ENCODE measurements at places on chromosomes 6 and 20. TPM values are rescaled to one million over a fixed set of nuclear protein-coding genes. Genes with fewer than 3 reads are reported as not detected.

The AAR2 gene
- total RNA-seq = 32.6 TPM

The FAM162B gene
- not detected for total RNA-seq

The GJA10 gene
- total RNA-seq = not detected

The GLP1R gene
- total RNA-seq = 0.09 TPM

The SGK2 gene
- 0.23 TPM for total RNA-seq

The HAO1 gene
- not detected for total RNA-seq

The PLCB4 gene
- total RNA-seq = not detected

The PPP1R14C gene
- 0.21 TPM for total RNA-seq

The ADTRP gene
- 4.7 TPM for total RNA-seq

The MMUT gene
- 13.1 TPM for total RNA-seq

The RTF2 gene
- total RNA-seq = 92.3 TPM

GRCh38 chr6:133343220-133343619 lies 102.1 kb downstream of the EYA4 start:
- H3K27ac ChIP-seq = no peak overlapping the region
- no peaks in the 10 kb centered on the region for H3K27me3 ChIP-seq
- H3K4me1 ChIP-seq = no peaks in the 10 kb centered on the region
- no peaks in the 10 kb centered on the region for H3K36me3 ChIP-seq
- no peak for DNase-seq
- H3K4me3 ChIP-seq = no peak overlapping the region

GRCh38 chr20:54636575-54636974 lies 161.2 kb downstream of the DOK5 start:
- DNase-seq = no peak
- H3K27ac ChIP-seq = no peak overlapping the region
- H3K36me3 ChIP-seq = no peaks in the 10 kb centered on the region
- H3K27me3 ChIP-seq = no peaks in the 10 kb centered on the region
- H3K4me1 ChIP-seq = no peaks in the 10 kb centered on the region

DNA sequence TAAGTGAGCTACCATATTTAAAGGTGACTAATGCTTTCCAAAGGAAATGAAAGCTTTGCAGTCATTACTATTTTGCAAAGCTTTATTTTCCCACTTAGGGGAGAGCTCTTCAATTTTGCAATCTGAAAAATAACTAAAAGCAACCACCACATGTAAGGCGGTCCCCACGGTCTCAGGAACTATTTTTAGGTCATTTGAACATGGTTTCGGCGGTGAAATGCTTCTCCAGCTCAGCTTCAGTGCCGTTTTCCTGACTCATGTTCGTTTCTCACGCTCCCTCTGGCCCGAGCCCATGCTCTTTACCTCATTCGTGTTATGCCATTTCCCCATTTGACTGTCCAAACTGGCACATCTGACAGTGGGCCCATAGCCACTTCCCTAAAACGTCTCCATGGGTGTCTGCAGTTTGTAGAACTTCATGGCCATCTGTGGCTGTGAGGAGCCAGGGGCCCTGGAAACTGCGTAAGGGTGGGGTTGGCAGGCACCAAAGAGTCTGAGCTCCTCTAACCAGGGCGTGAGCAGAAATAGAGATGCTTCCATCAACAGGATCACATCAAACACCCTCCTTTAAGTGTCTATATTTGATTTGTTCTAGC lies 46.5 kb downstream of the ADTRP start:
- peak; percentile 76 for DNase-seq
- H3K36me3 ChIP-seq = peaks cover 10% of the 10 kb centered on the region
- H3K4me1 ChIP-seq = peaks cover 61% of the 10 kb centered on the region
- no peaks in the 10 kb centered on the region for H3K27me3 ChIP-seq
- peak overlapping the region; percentile 64 for H3K4me3 ChIP-seq

- DNase-seq = no peak
- H3K27ac ChIP-seq = no peak overlapping the region
- no peaks in the 10 kb centered on the region for H3K27me3 ChIP-seq
- H3K4me3 ChIP-seq = no peak overlapping the region
Measured at GRCh38 chr6:88895911-88896310, 67.5 kb downstream of the RNGTT start.

DNA sequence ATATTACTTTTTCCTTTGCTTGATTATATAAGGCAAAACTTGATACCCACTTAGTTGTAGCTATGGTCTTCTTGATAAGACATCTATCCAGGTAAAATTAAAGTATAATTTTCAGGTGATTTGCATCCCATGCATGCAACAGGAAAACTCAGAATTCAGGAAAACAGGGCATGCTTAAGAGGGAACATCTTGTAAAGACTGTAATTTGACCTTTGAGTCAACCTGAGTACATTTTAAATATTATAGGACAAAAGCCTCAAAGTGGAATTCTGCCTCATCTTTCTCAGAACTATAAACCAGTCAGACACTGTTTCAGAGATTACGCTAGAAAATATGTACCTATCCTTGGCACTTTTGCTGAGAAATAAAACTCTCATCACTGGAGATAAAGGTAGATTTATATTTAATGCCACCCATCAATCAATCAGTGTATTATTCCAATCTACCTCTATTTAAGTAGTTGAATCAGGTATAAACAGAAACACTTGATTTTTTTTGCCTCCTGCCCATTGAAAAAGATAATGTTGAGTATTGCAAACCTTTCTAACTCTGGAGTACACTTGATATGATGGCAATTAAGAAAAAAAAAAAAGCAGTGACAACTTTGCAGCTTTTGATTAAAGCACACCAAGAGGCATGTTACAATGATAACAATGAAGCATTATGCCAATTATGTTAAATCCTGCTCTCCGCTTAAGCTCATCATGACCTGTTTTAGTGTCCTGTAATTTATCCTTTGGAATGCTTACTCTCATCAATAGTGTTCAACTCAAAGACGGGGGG lies 2.8 kb downstream of the CITED2 start:
- no peak overlapping the region for H3K27ac ChIP-seq
- H3K4me1 ChIP-seq = peaks cover 42% of the 10 kb centered on the region
- H3K27me3 ChIP-seq = peaks cover 3% of the 10 kb centered on the region
- DNase-seq = no peak
- H3K36me3 ChIP-seq = peaks cover 32% of the 10 kb centered on the region

DNA sequence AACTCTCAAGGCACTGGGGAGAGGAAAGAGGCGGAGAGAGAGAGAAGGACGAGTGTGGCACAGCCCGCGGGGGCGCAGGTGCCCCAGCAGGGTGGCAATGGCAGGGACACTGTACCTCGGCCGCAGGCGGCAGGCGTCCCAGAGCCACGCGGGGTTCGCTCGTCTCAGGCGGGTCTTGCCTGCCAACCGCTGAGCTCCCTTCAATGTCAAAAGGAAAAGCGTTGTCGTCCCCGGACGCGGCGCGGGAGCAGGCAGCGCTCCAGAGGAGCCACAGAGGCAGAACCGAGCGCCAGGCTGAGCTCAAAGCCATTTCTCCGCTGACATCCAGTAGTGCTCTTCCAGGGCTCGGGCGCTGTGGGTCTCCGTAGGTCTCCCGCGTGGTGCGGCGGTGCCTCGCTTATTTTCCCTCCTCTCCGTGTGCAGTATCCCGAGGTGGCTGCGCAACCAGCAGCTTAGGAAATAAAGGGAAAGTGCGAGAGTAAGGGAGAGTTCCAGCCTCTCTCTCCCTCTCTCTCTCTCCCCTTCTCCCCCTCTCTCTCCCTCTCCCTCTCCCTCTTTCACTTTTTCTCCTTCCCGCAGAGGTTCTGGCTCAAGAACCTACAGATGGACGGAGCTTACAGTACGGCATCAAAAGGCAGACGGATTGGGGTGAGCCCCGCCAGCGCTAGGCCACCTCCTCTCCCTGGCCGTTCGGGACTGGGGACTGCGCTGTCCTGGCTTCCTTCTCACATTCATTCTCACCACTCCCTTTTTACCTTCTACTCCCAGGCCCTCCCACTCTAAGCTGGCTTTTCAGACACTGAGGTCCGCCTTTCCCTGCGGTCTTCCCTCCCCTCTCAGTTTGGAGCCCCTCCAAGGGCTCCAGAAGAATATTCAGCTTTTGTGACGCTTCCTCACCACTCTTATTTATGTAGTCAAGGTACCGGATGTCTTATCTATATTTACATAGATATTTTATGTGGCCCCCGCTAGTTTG lies at the start of gene LAMA4:
LAMA4 (minus strand) TSS at position 727 of the 976 bp plus-strand sequence; CDS start at position 310, 417 bp downstream.
- H3K36me3 ChIP-seq = no peaks in the 10 kb centered on the region
- peak within 1 kb of the TSS; percentile 71 for H3K4me3 ChIP-seq
- H3K4me1 ChIP-seq = peaks cover 12% of the 10 kb centered on the region
- peak; percentile 68 for DNase-seq
- H3K27me3 ChIP-seq = peaks cover 64% of the 10 kb centered on the region

DNA sequence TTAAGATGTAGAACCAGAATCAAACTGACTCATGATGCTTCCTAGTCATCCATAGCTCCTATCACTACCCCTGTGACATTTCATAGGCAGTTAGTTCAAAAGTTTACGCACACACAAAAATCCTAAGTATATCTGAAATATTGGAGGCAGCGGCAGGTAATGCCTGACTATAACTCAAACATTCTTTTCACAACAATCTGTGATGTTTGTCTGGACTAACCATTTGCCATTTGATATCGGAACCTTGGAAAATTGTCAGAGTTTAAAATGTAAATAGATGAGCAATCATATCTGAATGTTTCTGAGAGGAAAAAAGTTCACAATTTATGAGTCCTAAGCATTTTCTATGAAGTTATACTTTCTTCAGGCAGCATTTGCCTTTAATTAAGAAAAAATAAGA lies 1078.2 kb downstream of the EPHA7 start:
- no peak overlapping the region for H3K4me3 ChIP-seq
- no peaks in the 10 kb centered on the region for H3K4me1 ChIP-seq
- no peak for DNase-seq

DNA sequence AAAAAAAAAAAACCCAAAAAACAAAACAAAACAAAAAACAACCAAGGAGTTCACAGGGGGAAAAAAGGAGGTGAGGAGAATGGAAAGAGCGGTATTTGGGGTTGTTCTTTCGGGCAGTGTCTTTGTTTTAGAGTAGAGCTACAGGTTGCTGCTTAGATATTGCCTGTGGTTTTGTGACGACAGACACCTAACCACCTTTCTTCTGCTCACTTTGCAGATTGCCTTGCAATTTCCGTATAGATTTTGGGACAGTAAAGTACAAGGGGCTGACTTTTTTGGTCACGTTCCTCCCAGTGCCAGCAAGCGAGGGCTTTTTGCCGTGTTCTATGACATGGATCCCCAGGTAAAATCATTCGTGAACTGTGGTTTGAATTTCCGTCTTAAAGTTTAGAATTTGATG lies 50.9 kb downstream of the DEK start:
- H3K27me3 ChIP-seq = no peaks in the 10 kb centered on the region
- no peak for DNase-seq
- H3K4me1 ChIP-seq = peaks cover 8% of the 10 kb centered on the region
- H3K4me3 ChIP-seq = no peak overlapping the region

DNA sequence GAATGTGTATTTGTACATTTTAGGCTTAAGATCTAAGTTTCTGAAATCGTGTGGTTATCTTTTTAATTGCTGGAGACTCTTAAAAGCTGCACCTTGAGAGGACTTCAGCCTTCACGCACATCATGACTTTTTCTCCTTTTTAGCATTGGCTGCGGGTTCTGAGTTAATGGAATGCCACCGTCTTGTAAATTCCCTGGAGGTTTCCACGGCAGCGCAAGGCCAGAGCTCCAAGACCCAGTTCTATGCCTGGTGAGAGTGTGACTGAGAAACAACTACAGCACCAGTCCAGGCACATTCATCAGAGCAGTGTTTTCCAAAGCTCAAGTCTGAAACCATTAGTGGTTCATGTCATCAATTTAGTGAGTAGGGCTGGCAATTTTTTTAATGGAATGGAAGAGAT lies 23.0 kb downstream of the PRR18 start:
- H3K4me3 ChIP-seq = no peak overlapping the region
- H3K27ac ChIP-seq = no peak overlapping the region
- no peaks in the 10 kb centered on the region for H3K4me1 ChIP-seq
- no peak for DNase-seq
- H3K36me3 ChIP-seq = no peaks in the 10 kb centered on the region

DNA sequence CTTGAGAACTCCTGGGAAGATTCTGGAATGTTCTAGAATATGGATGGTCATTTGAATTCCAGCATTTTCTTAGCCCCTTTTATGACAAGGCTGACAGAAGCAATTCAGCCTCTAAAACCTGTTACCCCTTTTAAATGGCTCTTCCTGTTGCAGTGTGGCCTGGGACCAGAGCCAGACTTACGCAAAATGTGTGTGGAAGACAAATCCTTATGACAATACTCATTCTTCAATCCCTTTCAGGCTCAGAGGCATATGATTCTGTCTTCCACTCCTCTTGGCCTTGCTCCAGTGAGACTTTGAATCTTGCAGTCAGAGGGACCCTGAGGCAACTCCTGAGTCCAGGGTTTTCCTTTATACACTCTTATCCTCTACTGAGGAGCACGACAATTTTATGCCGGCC lies 287.0 kb downstream of the CLIC5 start:
- no peak for DNase-seq
- H3K27ac ChIP-seq = no peak overlapping the region
- H3K4me3 ChIP-seq = no peak overlapping the region
- peaks cover 4% of the 10 kb centered on the region for H3K4me1 ChIP-seq
- peaks cover under 1% of the 10 kb centered on the region for H3K27me3 ChIP-seq

GRCh38 chr6:106037060-106037459 lies 49.1 kb upstream of the PRDM1 start:
- H3K27ac ChIP-seq = no peak overlapping the region
- peaks cover 19% of the 10 kb centered on the region for H3K36me3 ChIP-seq
- DNase-seq = no peak
- no peaks in the 10 kb centered on the region for H3K27me3 ChIP-seq

- DNase-seq = no peak
- no peaks in the 10 kb centered on the region for H3K36me3 ChIP-seq
- no peaks in the 10 kb centered on the region for H3K4me1 ChIP-seq
- H3K27ac ChIP-seq = no peak overlapping the region
Measured at GRCh38 chr20:40670253-40670652, 18.8 kb downstream of the MAFB start.

DNA sequence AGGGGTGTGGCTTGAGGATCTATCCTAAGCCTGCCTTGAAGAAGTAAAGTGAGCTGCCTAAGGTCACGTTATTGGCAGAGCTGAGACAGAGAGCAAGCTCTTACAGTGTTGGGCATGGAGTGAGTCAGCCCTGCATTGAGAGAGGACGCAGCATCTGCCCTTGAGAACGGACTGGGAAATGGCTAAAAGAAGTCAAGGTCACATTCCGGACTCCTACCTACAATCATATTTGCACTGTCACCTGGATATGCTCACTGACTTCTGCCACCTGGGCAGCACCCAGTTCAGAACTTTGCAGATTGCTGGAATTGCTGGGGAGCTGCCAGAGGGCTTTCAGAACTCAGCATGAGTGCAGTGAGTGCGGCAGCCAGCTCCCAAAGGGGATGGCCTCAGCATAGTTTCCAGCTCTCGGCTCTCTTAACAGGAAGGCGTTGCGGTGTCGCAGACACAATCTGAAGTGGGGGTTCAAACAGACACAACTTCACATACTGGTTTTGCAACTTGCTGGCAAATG lies 199.3 kb upstream of the SGK1 start:
- H3K36me3 ChIP-seq = no peaks in the 10 kb centered on the region
- no peak for DNase-seq
- peaks cover 29% of the 10 kb centered on the region for H3K4me1 ChIP-seq
- H3K27ac ChIP-seq = peak overlapping the region; percentile 35

GRCh38 chr6:33344701-33345697 lies 27.5 kb upstream of the ZBTB22 start:
- H3K4me1 ChIP-seq = peaks cover 29% of the 10 kb centered on the region
- peak overlapping the region; percentile 77 for H3K4me3 ChIP-seq
- H3K27me3 ChIP-seq = peaks cover 7% of the 10 kb centered on the region
- H3K36me3 ChIP-seq = no peaks in the 10 kb centered on the region
- peak; percentile 90 for DNase-seq
